Activated gamma-delta T cell treated with anti-CD3 and anti-CD28 coated beads, Interleukin-2, amount 50 U/mL, for 16 hours (primary cell): ENCODE measurements at places on chromosomes 11 and 22.

DNA sequence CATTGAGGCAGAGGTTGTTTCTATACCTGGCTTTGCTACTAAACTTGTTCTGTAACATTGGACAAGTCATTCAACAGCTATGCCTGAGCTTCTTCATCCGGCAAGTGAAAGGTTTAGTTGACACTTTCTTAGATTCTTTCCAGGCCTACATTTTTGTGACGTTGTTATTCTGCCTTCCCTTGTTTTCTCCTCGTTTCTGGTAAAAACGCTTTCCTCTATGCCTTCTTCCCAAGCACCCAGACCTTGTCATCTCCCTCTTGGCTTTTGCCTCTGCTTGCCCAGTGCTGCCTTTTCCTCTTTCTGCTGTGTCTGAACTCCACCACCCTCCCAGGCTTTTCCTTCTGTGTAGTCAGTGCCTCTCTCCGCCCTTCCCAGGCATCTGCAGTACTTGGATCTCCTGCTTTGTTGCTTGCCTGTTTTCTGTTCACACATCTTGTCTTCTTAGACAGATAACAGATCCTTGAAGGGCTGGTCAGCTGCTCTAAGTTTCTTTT, 1.4 kb upstream of the AMOTL1 start:
- no peak for DNase-seq

- DNase-seq, result no peak
Measured at GRCh38 chr11:122179961-122180834, 64.2 kb upstream of the BLID start.

GRCh38 chr22:22462813-22463567, 45.6 kb downstream of the ZNF280B start:
- no peak for DNase-seq

DNA sequence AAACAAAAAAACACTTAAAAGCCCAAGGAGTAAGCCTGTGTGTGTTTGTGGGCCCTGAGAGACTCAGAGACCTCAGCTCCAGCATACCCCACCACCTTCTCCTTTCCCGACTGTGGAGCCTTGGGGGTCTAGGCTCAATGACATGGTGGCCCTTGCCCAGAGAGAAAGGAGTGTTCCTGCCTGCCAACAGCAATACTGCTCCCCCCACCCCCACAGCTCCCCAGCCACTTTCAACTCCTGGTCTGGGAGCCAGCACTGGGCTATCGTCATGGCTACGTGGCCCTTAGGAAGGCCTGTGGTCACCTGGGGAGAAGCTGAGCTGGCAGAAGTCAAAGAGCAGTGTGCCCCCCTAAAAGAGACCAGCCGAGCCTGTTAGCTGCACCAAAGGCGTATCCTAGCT, 2.6 kb downstream of the PPP1R14B start:
- DNase-seq, result no peak

DNA sequence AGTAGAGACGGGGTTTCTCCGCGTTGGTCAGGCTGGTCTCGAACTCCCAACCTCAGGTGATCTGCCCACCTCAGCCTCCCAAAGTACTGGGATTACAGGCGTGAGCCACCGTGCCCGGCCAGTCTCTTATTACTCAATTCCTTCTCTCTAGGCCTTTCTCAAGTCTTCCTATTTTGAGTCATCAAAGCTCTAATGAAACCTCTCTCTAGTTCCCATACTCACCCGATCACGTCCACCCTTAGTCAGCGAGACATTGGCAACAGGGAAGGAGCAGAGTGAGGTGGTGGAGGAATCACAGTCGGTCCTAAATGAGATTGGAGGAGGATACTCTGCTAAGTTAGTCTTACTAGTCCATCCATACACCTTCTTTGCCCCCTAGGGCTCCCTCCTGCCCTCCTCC, 5.0 kb downstream of the BSCL2 start:
- no peak for DNase-seq

- DNase-seq, result no peak
Measured at GRCh38 chr11:82732348-82732733, 1.3 kb downstream of the FAM181B start.
